Neural crest cell (in vitro differentiated cells): ENCODE measurements at places on chromosomes 5 and 9.
A peak's percentile ranks its signal among the peaks of the same experiment; 100 is the strongest.

DNA sequence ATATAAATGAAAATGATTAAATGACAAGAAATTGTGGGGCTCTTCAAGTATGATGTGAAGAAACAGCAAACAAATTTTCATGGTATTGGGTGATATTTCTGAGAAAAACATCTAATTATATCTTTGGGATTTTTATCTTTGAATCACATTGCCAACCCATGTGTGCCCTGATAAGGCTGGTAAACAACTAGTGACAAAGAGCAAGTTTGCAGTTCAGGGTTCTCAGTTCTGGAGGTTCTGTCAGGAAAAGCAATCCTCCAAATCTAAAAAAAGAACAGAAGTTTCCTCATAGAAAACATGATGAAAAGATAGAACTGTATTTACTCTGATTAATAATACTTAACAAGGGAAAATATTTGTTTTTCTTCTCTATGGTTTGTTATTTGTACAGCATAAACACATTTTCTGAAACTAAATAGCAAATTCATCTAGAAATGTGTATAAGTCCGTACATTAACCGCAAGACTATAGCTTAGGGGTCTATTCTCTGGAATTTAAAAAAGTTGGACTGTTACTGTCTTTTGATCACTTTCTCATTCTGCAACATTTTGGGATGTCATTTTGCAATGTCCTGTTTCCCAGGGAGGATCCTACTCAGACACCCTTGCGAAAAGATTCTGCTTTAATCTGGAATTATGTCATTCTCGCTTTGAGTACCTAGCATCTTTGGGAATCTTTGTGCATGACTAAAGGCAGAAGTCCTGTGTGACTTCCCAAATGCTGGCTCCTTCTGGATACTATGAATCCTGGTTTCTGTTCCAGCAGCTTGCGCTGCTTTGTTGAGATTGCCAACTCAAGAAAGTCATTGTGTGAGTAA, 308.5 kb downstream of the ADGRV1 start:
- DNase-seq, result no peak

- no peak for DNase-seq
Measured at GRCh38 chr5:129511291-129511690, 51.2 kb downstream of the ADAMTS19 start.

GRCh38 chr9:90868555-90868954, 66.9 kb downstream of the SYK start:
- no peak for DNase-seq

DNA sequence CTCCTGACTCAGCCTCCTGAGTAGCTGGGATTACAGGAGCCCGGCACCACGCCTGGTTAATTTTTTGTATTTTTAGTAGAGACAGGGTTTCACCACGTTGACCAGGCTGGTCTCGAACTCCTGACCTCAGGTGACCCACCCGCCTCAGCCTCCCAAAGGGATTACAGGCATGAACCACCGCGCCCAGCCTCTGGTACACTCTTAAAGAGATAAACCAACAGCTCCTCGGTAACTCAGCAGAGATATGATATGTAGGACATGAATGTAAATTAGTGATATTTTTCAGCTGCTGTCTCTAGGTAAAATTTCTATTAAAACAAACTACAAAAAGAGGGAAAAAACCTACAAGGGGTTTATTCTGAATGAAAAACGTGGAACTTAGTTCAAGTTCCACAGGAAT, 42.8 kb upstream of the HK3 start:
- DNase-seq, result no peak

- no peak for DNase-seq
Measured at GRCh38 chr5:1658665-1659064, 134.9 kb upstream of the LPCAT1 start.

- DNase-seq, result no peak
Measured at GRCh38 chr9:36867241-36867640, 166.8 kb downstream of the PAX5 start.

DNA sequence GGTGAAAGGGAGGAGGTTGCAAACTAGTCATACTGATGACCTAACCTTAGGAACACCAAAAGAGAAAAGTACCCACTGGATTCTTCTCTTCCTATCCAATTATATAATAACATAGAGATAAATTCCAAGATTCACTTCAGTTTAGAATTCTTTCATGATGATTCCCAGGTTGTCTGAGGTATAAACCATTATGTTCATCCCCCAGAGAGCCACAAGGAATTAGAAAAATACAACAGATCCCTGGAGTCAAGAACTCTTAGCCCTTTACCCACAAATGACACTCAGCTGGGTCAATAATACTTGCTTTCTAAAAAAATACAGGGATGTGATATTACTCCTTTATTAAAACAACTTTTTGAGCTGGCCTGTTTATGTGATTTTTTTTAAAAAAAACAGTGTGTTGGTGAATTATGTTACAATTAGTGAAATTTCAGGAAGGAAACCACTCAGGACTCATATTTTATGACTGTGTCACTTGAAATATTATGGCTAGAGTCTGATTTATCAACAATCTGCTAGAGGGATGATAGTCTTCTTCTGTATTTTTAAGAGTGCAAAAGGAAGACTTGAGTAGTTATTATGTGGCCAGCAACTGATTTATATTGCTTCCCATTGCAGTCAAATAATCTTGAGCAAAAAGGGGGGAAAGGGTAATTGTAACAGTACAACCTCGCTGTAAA, 338.2 kb downstream of the NFIB start:
- DNase-seq, result no peak

DNA sequence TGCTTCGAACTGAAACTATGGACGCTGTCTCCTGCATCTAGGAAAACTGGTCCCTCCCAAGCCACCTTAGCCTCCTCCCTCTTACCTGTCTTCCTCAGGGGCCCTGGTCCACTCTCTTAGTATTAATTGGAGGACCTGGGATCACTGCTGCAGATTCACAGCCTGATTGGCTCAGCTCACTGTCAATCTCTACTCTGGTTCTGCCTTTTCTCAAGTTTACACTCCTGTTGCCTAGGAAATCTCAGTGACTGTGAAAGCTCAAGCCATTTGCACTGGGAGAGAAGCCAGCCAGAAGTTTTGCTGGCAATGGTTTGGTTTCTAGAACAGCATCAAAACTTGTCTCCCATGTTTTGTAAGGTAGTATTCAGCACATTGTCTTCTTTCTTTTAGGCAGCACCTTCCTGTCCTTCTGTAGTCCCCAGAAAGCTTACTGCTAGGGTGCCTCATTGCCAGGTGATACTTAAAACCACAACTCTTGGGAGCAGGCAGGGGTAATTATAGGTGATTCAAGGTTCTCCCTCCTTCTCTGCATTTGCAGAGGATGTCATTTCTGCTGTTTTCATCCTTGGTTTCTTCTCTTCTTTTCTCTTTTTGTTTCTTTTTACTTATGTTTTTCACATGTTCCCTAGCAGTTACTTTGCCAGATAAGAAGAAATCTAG, at the start of gene CAPSL:
TSS of gene CAPSL (minus strand) at position 55 of the 660 bp plus-strand sequence. CDS start 17,502 bp downstream, outside the sequence.
- peak; percentile 22 for DNase-seq
